ENCODE measurements at places on chromosomes 7 and 10.
A peak's percentile ranks its signal among the peaks of the same experiment; 100 is the strongest.

GRCh38 chr10:34808801-34809745 is 6.0 kb downstream of the PARD3 start:
- peak; percentile 56 for DNase-seq

- DNase-seq: no peak
Observed at GRCh38 chr7:25333296-25333928, 105.1 kb upstream of the NPVF start.

- no peak for DNase-seq
Observed at GRCh38 chr7:35555934-35556333, 139.0 kb downstream of the HERPUD2 start.

DNA sequence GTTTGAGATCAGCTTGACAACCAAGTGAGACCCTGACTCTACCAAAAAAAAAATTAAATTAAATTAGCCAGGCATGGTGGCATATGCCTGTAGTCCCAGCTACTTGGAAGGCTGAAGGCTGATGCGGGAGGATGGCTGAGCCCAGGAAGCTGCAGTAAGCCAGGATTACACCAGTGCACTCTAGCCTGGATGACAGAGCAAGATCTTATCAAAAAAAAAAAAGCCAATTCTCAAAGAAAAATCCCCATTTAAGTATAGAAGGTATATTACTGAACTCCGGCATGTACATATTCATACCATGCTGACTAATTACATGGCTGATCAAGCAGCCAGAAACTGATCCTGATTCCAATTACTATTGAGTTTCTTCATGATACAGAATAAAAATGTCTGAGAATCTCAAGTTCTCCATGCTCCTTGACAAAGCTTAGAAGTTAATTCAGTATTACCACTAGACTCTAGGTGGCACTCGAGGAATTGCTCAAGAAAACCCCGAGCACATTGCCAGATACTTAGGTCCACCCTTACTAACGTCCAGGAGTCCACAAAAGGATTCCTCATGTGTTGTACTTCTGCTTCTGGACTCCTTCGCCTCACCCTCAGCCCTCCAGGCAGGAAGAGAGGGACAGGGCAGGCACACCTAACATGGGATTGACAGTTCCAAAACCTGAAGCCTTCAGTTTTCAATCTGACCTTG is 148.9 kb downstream of the PARD3 start:
- DNase-seq: peak; percentile 81

DNA sequence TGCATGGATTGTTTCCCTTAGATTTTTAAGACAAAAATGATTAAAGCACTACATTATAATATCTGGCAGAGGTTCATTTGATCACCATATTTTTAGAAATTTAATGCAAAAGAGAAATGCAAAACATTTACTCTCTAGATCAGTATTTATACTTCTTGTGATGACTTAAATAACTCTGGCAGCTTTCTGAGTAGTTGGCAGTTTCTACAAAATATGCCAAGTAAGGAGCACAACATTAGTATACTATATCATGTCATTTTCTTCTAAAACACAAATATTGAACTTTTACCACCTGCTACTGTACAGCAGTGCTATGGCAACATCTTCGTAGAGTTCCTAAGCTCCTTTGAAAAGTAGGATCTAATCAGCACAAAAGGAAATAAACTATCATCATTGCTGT is 275.2 kb downstream of the PCDH15 start:
- DNase-seq: no peak

- no peak for DNase-seq
Observed at GRCh38 chr10:57165671-57166070, 804.6 kb upstream of the ZWINT start.

- DNase-seq: no peak
Observed at GRCh38 chr10:73648975-73649829, 6.6 kb downstream of the SYNPO2L start.

DNA sequence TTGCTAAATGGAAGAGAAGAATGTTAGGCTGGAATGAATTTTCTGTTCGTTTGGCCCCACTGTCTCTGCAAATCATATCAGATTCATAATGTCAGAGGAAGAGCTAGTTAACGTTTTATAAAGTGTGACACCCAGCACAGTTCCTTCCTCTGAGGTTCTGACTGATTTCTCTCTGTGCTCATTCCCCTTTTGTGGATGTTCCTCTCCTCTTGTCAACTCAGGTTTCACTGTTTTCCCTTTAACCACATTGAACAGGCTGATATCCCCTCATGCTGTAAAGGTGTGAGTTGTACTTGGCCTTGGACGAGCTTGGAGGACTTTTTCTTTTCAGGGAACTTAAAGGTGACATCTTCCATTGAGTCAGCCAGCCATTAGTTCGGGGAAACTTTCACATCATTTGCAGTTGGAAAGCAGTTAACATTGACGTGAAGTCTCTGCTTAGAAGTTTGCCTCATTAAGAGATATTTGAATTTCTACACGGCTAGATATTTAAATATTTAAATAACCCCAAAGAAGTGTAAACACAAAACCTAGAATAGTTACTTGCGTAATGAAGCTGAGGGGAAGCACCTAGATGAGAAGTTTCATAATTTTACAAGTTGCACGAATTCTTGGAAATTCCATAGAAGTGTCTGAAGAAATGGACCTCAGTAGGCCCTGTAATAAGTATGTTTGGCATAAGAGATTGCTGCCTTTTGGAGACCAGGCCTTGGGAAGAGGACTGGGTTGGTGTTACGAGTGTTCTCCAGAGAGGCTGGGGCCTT is 101.5 kb upstream of the EGR2 start:
- DNase-seq: no peak

GRCh38 chr7:117590191-117590590 is 110.4 kb downstream of the CFTR start:
- DNase-seq: no peak

- DNase-seq: no peak
Observed at GRCh38 chr10:57952741-57953140, 315.0 kb downstream of the IPMK start.

GRCh38 chr7:146948703-146949102 is 832.1 kb downstream of the CNTNAP2 start:
- DNase-seq: no peak

- DNase-seq: no peak
Observed at GRCh38 chr10:69506834-69507713, 55.8 kb downstream of the TSPAN15 start.

- no peak for DNase-seq
Observed at GRCh38 chr10:113562069-113562468, 9.2 kb downstream of the HABP2 start.

DNA sequence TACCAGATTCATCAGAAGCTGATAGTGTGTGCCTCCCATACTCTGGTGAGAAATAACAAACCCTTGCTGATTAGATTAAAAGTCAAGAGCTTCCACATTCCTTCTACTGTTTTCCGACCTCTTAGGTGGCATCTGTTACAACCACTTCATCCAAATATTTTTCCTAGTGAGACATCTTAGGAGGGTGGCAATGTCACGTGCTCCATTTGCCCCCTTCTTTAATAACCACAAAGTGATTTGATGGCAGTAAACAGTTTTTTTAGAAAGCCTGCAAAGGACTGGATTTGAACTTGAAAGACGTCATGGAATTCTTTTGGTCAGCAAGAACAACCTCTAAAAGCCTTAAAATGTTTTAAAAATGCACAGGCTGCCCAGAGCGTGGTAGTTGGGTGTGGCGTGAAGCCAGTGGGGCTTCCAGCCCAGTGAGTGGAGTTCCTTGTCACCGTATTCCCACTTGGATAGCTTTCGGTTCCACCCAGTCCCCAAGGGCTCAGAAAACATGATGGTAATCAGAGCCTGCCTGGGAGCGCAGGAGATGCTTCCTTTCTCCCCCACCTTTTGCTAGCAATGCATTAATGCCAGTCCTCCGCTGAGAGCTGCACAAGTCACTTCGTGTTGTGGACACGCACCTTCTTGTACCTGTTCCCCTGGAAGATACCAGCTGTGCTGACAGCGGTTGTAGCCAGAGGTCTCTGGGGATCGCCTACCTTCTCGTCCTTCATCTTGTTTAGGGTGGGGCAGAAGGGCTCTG is 256.4 kb downstream of the KIAA1217 start:
- no peak for DNase-seq

DNA sequence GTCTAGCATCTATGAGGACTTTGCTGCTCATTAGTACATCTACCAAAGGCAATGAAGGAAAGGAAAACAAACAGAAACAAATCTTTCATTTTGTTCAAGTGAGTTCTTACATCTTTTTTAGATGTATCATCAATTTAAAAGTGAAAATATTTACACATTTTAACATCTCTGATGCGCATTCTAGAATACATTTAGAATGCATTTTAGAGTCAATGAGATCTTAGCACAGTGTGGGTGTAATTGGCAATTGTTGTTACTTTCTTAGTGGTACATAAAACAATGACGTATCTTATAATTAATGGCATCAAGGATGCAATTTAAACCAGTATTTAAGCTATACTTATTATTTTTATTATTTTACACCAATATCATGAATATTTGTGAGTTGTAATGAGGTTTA is 51.4 kb downstream of the TPK1 start:
- DNase-seq: no peak

- DNase-seq: no peak
Observed at GRCh38 chr10:60479305-60480020, 89.8 kb upstream of the ANK3 start.

- no peak for DNase-seq
Observed at GRCh38 chr10:124224331-124225028, 131.1 kb upstream of the CHST15 start.

DNA sequence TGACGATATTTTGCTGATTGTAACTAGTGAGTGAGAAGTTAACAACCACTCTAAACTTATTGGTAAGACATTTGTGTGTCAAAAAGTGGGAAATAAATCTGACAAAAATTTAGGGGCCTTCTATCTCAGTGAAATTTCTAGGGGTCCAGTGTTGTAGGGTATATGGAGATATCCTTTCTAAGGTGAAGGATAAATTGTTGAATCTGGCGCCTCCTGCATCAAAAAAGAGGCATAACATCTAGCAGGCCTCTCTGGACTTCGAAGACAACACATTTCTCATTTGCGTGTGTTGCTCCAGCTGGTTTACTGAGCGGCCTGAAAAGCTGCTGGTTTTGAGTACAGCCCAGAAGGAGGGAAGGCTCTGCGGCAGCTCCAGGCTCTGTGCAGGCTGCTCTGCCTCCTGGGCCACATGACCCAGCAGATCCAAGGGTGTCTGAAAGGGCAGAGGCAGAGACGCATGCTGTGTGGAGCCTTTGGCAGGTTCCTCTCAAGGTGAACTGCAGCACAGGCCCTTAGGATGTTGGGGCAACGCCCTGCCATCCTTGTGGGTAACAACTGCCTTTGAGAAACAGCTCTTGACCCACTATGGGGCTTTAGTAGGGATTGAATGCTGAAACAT is 72.4 kb downstream of the LMBR1 start:
- DNase-seq: no peak

DNA sequence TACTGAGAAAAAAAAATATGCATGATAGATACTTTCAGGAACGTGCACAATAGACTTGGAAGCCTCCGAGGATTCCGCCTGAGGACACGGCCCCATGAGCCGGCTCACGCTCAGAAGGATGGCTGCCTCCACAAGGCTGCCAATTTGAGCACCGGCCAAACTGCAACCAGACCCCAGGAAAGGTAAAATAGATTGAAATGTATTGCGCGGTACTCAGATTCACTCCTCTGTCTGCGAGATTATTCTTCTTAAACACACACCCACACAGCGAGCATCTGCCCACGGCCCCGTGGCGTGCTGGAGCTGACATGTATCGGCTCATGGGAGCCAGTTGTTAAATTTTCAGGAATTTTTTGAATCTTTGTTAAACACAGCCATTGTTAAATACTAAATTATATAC is 653.2 kb upstream of the MKI67 start:
- no peak for DNase-seq

GRCh38 chr10:48446785-48447184 is 140.3 kb downstream of the MAPK8 start:
- DNase-seq: no peak

DNA sequence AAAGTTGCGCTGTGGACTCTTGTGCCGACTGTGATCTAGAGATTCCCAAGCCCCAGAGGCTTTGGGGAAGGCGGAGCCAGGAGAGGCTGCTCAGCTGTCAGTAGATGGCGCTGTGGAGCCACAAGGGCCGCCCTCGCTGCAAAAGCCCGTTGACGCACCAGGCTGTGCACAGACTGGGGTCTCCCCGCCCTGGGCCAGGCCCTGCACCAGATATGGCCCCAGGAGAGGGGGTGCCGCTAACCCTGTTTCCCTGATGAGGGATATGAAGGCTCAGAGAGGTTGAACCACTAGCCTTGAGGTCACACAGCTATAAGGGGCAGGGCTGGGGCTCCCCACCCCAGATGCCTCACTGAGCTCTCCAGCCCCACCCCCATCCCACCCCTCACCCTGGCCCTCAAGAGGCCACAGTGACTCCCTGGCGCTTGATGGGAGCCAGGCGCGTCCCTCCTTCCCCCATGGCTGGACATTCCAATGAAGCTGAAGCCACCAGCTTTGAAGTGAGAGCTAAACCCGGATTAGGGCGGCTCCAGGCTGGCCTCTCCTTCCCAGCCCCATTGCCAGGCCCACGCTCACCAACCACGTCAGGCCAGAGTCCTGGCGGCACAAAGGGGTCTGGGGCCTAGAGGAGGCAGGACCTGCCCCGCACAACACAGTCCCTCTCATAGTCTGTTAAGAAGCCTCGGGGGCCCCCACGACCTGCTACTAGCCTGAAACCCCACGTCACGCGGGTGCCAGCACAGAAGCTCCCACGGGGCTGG is 26.4 kb downstream of the MYL10 start:
- DNase-seq: peak; percentile 69

- DNase-seq: peak; percentile 3
Observed at GRCh38 chr7:78558566-78558965, 760.0 kb downstream of the PHTF2 start.

DNA sequence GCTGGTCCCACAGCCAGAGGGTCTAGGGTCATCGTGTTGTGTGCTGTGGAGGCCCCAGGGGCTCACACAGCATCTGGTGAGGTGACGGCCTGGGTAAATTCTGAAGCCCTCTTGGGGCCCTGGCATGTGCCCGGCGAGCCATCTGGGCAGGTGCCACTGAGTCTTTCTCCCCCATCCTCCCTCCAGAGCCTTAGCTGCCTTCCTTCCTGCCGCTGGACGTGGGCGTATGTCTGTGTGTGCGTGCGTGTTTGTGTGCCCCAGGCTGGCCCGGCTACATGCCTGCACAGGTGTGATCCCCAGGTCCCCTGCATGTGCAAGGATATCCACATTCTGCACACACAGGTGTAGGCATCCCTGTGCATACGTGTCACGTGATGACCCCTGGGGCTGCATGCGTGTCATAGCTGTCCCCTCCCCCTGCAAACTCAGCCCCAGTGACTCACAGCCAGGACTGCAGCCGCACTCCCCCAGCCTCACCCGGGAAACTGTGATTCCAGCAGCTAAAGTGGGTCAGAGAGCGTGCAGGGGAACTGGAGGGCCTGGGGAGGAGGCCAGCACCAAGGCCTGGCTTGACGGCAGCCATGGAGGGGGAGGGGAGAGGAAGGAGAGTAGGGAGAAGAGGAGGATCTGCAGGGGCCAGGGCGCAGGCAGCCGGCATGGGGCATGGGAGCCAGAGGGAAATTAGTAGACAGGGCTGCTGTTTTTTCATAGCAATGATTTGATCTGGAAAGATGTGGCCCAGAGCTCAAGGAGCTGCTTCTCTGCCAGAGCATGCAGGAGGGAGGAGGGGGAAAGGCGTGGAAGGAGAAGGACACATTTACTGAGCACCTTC is 46.4 kb downstream of the ELFN1 start:
- no peak for DNase-seq

DNA sequence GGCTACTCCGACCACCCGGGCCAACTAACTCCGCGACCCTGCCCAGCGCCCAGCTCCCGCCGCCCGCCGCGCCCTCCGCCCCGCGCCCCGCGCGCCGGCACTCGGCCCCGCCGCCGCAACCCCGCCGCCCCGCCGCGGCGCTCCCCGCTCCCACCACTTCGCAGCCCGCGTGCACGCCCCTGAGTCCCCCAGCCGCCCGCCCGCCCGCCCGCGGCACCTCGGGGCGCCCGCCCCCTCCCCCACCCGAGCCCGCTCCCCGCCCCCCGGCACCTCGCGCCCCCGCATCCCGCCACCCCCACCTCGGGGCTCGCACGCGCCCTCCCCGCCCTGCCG is 598 bp downstream of the JAZF1 start:
- no peak for DNase-seq
